ENCODE measurements at places on chromosomes 11 and 22.
A peak's percentile ranks its signal among the peaks of the same experiment; 100 is the strongest.

DNA sequence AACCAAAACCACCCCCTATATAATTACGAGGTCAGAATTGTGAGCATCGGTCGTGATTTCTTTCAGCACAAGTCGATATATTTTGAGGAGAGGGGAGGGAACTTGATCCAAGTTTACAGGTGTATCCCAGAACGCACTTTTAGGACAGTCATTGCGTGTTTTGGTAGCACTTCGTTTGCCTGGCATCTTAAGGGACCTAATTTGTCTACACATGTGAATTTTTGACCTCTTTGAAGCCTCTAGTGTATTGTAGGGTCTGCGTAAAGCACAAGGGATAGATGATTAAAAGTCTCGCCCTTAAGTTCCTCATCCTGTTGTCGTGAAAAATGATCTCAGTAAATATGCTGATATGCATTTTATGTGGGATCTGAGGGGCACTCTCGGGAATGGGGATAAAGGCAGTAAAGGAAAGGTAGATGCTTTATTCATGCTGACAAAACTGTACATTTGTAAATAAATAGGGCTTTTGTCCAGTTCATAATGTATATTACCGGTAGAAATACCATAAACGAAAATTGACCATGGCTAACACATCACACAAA is 632 bp upstream of the CCDC34 start:
- DNase-seq: peak; percentile 1

DNA sequence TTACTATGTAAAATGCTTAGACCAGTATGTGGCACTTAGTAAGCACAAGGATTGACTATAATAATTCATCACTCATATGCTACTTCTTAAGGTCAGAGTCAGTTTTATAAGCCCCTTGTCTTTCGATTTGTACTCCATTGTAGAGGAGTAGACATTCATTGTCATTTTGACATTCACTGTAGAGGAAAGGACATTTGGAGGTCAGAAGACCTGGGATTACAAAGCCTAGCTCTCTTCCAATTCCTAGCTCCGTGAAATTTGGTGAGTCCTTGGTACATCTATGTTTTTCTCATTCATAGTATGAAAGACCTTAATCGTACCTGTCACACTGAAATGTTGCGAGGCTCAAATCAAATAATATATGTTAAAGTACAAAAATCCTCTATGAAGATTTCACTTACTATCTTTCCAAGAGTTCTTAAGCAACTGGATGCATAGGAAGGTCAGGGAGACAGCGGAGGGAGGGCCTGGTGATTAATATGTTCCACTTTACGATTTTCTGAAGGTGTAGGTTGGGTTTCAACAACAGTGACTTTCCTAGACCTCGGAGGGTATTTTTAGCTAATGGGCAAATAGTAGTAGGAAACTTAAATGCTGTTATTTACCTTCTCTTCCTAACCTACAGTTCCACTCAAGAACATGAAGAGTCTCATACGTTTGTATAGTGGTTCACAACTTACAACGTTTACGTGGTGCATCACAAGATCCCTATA is 1.4 kb upstream of the EMSY start:
- no peak for DNase-seq

DNA sequence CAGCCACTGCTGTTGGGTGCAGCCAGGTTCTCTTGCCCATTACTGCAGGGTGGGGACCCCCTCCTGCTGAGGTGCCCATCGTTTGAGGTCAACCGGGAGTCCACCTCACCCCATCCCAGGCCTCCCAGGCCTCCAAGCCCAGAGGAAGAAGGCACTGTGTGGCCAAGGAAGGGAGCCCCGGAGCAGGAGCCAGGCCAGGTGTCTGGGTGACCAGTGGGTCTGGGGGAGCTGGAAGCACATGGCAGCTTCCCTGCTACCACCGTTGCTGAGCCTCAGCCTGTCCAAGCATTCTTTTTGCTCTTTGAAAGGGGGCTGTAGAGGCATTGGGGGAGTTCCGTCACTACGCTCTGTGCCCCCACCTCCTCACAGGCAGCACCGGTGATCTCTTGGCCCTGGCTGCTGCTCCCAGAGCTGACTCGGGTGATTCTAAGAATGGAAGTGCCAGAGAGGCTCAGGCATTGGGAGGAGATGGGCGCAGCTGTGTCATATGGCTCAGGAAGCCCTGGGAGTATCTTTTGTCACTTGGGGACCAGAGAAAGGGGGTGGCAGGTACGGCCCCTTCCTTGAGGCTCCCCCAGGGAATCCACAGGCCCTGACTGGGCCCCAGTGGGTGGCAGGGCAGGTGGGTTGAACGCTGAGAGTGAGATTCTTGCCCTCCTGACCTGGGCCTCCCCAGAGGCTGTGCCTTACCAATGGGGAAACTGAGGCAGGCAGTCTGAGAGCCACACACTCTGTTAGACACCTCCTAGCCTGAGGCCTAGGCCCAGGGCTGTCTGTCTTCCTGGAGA is 1.9 kb downstream of the SEPTIN5 start:
- DNase-seq: no peak

- DNase-seq: no peak
Measured at GRCh38 chr11:15434529-15434928, 319.8 kb downstream of the INSC start.

GRCh38 chr22:32492111-32492510 is 17.5 kb downstream of the FBXO7 start:
- no peak for DNase-seq

DNA sequence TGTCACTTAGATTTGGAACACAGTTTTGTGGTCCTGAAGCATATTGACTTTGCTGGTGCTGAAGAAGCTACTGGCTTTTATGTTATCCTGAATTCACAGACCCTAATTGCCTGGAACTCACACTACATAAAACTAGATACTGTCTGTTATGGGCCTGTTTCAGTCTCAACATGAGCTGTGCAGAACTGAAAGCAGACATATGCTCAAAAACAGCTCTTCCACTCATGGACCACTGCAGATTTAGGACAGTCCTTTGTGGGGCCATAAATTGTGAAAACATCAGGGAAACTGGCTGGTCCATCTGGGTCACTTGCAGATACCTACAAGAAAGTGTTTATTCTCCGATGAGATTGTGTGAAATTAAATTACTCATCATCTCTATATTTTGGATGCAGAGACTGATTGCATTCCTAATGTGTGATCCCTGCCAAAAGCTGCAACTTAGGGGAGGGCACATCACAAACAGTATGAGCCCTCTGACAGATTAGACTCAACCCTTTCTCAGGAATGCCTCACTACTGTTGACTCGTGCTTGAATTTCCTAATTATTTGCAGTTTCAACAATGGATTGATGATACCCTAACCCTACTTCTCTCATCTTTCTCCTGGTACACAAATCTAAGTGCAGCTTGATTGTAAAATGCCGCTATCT is 10.2 kb upstream of the CLNS1A start:
- no peak for DNase-seq

- DNase-seq: no peak
Measured at GRCh38 chr11:102560555-102561011, 30.0 kb upstream of the MMP7 start.

DNA sequence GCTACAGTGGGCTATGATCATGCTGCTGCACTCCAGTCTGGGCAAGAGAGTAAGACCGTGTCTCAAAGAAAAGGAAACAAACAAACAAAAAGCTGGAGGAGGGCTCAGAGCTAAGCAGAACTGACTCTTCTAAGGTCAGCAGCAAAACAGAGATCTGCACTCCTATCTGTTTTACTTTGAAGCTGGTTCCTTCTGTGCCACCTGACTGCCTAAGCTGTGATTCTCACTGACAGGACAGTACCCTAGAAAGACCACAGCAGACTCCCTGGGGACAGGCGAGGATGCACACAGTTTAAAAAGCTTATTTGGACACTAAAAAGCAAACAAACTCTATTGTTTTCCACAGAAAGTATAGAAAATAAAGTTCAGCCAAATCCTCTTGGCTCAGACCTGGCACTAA is 30.5 kb downstream of the NEFH start:
- no peak for DNase-seq

DNA sequence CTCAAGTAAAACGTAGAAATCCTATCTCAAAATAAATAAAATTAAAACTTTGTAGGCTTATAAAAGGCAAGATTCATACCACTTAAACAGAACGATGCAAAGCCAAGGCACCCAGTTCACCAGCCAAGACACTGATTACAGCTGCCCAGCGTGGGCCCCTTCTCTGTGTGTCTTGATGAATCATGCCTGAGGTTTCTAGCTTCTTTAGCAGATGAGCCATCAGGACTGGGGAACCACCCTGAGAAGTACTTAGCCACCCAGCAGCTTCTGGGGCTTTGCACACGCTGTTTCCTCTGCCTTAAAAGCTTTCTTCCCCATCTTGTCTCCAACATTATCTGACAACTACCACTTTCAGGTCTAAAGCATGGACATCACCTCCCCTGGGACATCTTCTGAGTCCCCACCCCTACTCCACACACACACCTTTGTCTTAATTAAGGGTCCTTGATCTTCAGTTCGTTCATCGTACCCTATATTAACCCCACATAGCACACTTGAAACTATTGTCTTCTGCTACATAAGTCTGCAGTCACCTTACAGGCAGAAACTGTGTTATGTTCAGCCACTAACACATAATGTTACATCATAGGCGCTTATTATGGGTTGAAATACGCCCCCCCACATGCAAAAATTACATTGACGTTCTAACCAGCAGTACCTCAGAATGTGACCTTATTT is 8.7 kb upstream of the LAYN start:
- DNase-seq: no peak

GRCh38 chr11:33040033-33040861 is 875 bp downstream of the TCP11L1 start:
- no peak for DNase-seq

DNA sequence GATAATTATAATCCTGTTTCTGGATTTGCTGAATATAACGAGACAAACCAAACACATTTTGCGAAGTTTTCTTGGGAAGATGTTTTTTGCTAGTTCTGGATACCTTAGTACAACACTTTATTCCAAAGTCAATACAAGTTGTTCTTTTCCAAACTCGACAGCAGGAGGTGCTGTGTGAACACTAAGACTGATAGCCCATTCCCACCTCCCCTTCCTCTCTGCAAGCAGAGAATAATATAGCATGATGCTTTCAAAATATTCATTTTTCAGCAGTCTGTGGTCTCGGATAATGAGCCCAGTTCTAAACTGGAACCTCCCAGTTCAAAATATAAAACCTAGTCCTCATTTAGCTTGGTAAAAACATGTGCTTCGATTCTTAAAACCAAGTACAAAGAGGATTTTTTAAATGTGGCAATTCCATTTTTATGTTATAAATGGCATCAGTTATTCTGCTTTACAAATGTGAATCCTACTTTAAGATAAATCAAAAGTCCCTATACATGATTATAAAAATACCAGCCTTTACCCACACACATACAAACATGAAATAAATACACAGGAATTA is 129.1 kb downstream of the DCDC1 start:
- DNase-seq: no peak

GRCh38 chr11:22566293-22566692 is 59.3 kb downstream of the FANCF start:
- no peak for DNase-seq

DNA sequence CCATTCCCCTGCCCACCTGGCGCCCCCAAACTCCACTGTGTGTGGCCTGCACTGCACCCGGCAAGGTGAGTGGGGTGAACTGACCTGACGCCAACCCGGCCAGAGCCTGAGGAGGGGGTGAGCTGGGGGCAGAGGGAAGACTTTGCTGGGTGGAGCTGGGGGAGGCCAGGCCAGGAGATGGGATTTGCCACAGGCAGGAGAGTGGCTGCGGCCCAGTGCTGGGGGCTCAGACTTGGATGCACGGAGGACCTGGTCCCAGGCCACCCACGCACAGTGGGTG is 17.8 kb upstream of the FLRT1 start:
- DNase-seq: no peak

GRCh38 chr22:27240298-27241075 is 561.1 kb downstream of the MN1 start:
- DNase-seq: no peak

DNA sequence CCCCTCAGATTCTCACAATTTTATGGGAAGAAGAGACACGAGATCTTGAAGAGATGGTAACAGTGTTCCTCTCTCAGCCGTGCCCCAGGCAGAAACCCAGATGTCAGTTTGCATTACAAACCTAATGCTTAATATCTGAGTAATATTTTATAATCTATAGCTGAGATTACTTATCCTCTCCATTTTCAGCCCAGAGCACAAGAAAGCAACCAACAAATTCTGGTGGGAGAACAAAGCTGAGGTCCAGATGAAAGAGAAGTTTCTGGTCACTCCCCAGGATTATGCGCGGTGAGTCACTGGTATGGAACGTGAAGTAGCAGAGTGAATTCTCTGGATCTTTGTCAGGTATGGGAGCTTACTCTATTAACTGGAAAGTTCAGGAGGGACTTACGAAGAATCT is 884 bp downstream of the CENATAC start:
- no peak for DNase-seq

DNA sequence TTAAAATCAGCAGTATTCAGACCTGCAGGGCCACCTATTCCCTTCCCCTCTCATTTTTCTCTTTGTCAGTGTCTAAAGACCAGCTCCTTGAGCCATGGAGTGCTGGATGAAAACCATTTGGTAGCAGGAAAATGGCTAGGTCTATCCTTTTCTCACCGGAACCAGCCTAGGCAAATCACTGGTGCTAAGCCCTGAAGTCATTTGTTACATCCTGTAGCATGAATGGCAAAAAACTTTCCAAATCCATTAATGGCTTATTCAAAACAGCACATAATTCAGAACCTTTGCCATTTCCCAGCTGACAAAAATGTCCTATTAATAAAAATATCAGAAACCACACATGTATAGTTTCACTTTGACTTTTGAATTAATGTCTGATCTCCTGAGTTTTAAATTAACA is 209.5 kb upstream of the E2F8 start:
- no peak for DNase-seq

DNA sequence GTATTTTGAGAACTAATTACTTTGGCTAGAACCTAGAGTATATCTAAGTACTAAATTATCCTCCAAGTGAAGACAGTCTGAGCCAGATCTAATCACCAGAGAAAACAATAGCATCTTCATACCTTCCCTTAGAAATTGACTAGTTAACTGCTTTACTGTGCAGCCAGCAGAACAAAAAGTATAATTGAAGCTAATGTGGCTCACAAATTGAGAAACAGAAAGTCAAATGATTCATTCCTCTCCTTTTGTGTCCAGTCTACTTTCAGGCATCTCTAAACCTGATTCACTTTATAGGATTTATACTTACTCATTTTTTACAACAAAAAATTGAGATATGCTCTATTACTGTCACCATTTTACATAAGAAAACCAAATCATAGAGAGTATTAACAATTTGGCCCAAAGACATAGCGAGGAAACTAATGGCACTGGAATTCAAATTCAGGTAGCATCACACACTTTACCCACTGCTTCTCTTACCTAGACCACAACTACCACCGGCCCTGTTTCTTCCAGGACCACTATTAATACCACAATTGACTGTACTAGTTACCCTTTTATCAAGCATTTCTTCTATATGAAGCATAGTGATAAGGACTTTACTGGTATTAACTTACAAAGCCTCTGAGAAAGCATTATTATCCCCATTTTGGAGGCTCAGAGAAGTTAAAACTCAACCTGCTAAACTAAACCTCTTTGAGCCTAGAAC is 1402.6 kb upstream of the TENM4 start:
- DNase-seq: no peak

GRCh38 chr11:34792814-34793258 is 123.3 kb downstream of the APIP start:
- DNase-seq: no peak
